ENCODE measurements at places on chromosomes 7 and 10. TPM values are rescaled to one million over a fixed set of nuclear protein-coding genes. Genes with fewer than 3 reads are reported as not detected.
A peak's percentile ranks its signal among the peaks of the same experiment; 100 is the strongest.

Gene SOSTDC1
- total RNA-seq: not detected

DNA sequence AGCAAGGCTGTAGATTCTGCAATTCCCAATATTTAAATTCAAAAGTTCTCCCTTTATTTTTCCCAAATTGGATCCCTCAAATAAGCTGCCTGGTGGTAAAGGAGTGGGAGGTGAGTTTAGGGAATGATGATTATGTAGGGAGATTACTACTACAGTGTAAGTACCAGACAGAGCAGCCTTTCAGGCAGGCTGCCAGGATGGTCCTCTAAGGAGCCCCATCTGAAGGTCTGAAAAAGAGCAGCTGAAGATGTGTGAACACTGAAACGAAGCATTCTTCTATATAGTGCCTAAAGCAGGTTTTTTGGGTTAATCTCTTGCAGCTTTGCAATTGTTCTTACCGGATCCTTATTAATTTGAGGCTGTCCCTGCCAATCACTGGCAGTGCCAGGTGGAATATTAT lies 84.7 kb downstream of the CREB5 start:
- no peaks in the 10 kb centered on the region for H3K36me3 ChIP-seq
- H3K4me1 ChIP-seq: no peaks in the 10 kb centered on the region
- H3K4me3 ChIP-seq: no peak overlapping the region
- H3K27me3 ChIP-seq: no peaks in the 10 kb centered on the region
- no peak overlapping the region for H3K27ac ChIP-seq

GRCh38 chr10:132350391-132350790 lies 18.4 kb downstream of the LRRC27 start:
- H3K4me1 ChIP-seq: peaks cover 5% of the 10 kb centered on the region
- DNase-seq: peak; percentile 8
- no peaks in the 10 kb centered on the region for H3K36me3 ChIP-seq
- H3K27me3 ChIP-seq: no peaks in the 10 kb centered on the region

Gene PON1
- total RNA-seq: 281 TPM

- H3K4me3 ChIP-seq: no peak overlapping the region
- no peaks in the 10 kb centered on the region for H3K27me3 ChIP-seq
- no peaks in the 10 kb centered on the region for H3K36me3 ChIP-seq
- no peaks in the 10 kb centered on the region for H3K4me1 ChIP-seq
- no peak overlapping the region for H3K27ac ChIP-seq
These were observed 353.0 kb downstream of the GRID1 start for GRCh38 chr10:86013568-86013967.

Gene CISD1
- 26.2 TPM for total RNA-seq
